Stimulated activated CD4-positive, alpha-beta T cell treated with anti-CD3 and anti-CD28 coated beads, Interleukin-1b, Interleukin-23, amount 100 ng/mL, for 24 hours (primary cell): ENCODE measurements at places on chromosomes 6 and 20.
A peak's percentile ranks its signal among the peaks of the same experiment; 100 is the strongest.

DNA sequence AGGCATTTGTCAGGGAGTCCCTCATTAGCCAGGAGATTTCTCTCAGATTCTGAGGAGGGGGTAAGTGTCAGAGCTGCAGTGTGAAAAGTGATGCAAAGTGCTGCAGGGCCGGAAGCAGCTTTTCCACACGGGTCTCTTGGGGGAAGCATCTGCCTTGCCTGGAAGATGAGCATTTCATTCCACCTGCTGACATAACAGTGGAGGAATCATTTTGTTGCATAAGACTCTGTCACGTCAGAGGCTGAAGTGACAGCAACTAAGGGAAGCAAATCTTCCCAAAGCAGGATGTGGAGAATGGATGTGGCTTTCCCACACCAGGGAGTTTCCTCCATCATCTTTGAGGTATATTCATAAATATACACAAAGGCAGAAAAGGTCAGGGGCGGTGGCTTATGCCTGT lies 22.8 kb downstream of the DCBLD1 start:
- no peak for DNase-seq

DNA sequence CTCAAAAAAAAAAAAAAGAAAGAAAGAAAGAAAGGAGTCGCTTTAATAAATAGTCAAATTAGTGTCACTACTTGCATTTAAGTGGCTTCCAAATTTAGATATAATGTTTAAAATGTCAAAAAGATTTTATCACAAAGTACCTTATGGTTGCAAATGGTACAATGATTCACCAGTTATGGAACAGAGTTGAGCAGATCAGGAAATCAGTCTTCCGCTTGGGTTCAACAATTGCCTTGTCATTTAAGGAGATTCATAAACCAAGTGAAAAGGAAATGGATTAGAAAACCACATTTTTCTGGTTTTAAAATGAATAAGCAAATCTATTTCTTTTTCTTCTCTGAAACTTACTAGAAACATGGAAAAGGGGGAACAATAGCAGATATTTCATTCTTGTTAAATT lies 94.8 kb upstream of the PTPRT start:
- no peak for DNase-seq

- peak; percentile 7 for DNase-seq
These were observed 28.7 kb downstream of the CFAP206 start for GRCh38 chr6:87436435-87436834.

DNA sequence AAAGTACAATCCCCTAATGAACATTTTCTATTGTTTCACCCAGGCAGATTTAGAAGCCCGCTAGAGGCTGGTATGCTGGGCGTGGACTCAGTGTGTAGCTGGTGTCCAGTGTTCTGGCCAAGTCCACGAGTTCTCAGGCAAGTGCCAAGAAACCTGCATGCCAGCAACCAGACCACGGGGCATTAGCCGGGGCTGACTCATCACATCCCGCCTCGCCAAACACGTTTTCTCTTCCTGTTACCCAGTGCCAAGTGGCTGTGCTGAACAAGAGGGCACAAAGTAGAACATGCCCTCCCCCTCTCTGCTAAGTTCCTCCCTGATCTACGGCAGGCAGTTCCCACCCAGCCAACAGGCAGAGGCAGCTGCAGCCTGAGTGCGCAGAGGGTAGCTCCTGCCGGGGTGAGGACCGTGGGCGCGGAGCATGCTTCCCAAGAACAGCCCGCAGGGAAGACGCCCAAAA lies 29.6 kb downstream of the RAMACL start:
- DNase-seq = no peak

DNA sequence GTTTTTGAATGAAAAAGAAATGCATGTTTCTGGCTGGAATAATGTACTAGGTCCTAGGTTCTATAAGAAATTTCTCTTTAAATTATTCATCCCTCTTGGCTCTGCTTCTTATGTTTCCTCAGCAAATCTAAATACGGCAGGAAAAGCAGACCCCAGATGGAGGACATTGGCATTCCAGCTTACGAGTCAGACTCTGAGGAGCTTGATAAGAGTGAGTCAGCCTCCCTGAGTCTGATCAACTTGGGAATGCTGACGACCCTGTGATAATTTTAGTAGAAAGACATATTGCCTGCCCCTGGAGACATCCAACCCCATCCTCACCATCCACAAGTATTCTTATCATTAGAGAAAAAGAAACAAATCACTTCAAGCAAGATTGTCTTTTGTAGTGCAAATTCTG lies 509.7 kb upstream of the MARCKS start:
- DNase-seq = no peak

DNA sequence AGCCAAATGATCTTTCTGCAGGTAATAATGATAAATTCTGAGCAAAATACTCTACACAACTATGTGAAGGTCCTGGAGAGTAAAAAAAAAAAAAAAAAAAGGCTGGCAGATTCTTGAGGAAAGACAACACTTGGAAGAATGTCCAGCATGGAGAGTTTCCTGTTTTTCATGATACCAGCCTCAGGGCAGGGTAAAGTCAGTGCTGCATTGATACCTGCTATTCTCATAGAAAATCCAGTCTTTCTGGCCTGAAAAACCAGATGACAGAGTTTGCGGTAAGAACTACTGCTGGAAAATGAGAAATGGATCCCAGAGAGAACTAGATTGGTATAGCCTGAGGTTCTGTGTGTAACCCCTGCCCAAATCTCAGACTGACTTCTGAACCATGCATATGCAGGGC lies 89.1 kb downstream of the AFG1L start:
- no peak for DNase-seq

DNA sequence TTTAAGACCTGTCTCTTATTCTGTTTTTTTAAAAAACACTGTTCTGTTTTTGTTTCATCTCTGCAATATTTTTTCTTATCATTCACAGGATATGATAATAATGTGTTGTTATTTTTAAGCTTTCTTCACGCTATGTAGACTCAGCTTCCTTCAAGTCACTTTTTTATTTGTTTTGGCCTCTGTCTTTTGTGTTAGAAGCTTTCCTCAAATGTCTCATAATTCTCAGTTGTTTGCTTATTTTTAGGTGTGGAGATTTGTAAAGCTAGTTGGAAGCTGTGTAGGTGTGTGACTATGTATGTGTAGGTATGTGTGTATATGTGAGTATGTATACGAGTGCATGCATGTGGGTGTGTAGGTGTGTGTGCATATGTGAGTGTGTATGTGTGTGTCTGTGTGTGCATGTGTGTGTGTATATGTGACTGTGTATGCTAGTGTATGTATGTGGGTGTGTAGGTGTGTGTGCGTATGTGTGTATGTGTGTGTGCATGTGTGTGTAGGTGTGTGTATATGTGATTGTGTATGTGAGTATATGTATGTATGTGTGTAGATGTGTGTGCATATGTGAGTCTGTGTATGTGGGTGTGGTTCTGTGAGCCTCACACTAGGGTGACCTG lies 16.3 kb upstream of the VEGFA start:
- DNase-seq = no peak

- no peak for DNase-seq
These were observed 49.4 kb upstream of the PLEKHG1 start for GRCh38 chr6:150550244-150550643.
